ENCODE measurements at places on chromosomes 1 and 21.

GRCh38 chr1:223771814-223772770 lies 59.8 kb downstream of the CAPN2 start:
- DNase-seq, result no peak

DNA sequence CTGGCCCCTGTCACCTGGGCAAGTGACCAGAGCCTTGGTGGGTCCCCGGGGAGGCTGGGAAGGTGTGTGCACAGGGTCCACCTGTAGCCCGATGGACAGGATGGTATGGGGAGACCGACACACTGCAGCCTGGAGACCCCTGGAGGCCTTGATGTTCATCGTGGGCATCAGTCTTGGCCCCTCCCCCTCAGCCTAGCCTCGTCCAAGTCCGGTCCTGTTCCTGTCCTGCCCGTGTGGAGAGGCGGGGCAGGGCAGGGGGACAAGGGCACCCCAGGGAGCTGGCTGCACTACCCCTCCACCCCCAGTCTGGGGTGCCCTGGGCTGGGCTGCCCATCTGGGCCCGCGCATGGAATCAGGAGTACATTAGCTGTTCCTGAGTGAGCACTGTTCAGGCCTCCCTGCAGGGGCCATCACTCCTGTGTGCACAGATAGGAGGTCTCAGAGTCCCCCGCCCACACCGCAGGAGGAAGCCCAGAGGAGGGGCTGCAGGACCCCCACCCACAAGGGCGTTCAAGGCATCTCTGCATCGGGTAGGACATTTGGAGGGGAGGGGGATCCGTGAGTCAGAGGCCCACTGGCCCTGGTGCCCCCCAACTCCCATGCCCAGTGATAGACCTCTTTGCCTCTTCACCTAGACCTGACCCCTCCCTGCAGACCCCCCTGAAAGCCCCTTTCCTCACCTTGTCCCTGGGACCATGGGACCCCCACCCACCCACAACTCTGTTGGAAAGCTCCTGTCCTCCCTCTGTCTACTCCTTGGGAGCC lies 63.2 kb downstream of the WNT9A start:
- no peak for DNase-seq

- DNase-seq, result no peak
Measured at GRCh38 chr1:218361298-218362065, 16.3 kb downstream of the TGFB2 start.

DNA sequence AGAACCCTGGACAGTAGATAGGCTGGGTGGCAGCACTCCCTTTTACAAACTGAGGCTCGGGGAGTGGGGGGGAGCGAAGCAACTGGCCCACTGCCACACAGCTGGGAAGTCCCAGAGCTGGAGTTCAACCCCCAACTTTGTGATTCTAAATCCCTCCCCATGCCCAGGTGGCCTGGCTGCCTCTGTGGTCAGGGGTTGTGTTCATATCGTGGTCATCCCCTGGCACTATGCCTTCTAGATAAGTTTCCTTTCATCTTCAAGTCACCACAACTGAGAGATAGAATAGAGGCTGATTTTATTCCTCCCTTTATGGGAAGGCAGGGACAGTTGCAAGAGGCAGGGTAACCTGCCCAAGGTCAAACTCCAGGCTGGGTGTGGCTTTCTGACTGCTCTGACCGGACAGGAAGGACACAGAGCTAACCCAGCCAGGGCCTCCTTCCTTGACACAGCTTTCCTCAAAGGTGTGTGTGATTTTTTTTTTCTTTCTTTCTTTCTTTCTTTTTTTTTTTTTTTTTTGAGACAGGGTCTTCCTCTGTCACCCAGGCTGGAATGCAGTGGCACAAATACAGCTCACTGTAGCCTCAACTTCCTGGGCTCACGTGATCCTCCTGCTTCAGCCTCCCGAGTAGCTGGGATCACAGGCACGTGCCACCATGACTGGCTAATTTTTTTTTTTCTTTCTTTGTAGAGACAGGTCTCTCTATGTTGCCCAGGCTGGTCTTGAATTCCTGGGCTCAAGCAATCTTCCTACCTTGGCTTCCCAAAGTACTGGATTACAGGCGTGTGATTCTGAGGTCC lies 18.4 kb upstream of the TNFRSF1B start:
- DNase-seq, result no peak

GRCh38 chr1:170803711-170804110 lies 131.6 kb upstream of the MROH9 start:
- no peak for DNase-seq

DNA sequence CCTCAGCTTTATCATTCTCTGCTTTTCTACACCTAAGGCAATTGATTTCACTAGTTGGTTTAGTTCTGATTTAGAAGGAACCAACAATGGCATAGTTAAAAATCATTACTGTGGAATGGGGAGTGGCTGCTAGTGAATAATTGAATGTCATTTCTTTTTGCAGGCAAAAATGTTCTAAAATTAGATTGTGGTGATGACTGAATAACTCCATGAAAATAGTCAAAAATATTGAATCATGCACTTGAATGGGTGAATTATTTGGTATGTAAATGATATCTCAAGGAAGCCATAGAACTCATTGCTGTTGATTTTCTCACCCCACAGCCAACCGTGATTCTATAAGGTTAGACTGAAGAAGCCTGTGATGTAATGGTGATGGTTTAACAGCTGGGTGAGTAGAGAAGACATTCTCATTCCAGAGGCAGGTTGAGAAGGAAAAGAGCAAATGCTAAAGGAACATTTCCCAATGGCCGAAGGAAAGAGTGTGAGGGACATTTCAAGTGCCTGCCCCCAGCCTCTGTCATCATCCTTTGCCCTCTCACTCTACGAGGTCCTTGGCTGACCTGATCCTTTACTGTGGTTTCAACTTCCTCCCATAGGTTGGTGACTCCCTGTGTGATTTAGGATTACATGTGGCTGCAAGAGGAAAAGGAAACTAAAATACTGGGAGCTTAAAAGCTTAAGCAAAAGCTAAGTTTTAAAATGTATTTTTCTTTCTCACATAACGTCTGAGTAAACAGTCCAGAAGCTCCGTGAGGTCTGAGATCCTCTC lies 12.5 kb downstream of the OVAAL start:
- no peak for DNase-seq

- no peak for DNase-seq
Measured at GRCh38 chr1:37792943-37793686, 532 bp upstream of the MANEAL start.

DNA sequence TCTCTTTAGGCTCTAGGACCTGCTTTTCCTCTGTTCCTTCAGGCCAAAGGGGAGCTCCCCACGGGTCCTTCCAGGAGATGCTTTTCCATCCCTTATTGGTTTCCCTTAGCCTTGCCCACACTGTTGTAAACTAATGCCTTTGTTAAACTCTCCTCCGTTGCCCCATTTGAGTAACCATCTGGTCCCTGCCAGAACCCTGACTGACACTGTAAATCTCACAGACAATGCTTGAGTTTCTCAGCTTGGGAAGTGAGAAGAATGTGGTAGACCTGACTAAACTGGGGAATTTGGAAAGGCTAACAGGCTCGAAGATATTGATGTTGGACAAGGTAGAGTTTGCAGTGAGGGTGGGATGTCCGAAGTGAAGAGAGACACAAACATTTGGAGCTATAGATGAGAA lies 11.4 kb downstream of the AKNAD1 start:
- DNase-seq, result no peak

- peak; percentile 23 for DNase-seq
Measured at GRCh38 chr1:923131-923990, at the start of gene SAMD11. TSS of gene SAMD11 (plus strand) at chr1:923923. CDS start at chr1:924432, 509 bp downstream.

DNA sequence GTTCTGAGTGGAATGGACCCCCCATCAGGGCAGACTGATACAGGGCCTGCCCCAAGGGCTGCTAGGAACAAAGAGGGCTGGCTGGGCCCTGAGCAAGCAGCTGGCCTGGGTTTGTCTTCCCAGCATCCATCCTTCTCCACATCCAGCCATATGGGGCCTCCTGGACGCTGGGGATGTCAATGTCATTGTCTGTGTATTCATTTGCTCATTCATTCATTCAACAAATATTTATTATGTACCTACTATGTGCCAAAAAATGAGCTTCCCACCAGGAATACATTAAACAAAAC lies 15.6 kb upstream of the ECE1 start:
- DNase-seq, result no peak

GRCh38 chr1:112927462-112927990 lies 28.5 kb downstream of the SLC16A1 start:
- no peak for DNase-seq

DNA sequence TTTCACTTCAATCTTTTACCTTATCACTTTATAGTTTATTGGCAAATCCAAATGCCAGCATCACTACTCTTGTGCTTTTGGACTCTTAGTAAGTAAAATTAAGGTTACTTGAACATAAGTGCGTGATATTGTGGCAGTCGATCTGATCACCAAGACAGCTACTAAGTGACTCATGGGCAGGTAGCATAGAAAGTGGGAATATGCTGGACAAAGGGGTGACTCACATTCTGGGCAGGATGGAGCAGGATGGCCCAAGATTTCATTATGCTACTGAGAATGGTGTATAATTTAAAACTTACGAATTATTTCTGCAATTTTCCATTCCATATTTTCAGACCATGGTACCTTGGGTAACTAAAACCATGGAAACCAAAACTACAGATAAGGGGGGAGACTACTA lies 120.2 kb downstream of the ROR1 start:
- no peak for DNase-seq

- no peak for DNase-seq
Measured at GRCh38 chr1:16378443-16378842, 11.4 kb downstream of the SZRD1 start.

DNA sequence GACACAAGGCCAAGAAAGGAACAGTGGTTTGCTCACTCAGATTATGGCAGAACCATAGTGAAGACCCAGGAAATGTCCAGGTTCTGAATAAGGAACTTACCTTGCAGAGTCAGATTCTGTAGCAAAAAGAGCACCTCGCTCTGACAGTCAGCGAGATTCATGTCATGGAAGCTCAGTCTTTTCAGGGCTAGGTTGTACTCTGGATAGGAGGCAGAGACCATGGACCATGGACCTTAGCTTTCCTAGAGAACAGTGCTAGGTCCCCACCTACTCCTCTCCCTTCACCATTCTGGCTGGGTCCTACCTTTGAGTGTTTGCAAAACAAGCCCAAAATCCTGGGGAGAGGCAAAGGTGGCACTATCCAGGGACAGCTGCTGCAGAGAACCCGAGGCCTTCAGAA lies 23.3 kb downstream of the LRRC41 start:
- DNase-seq, result no peak

GRCh38 chr1:212228591-212229119 lies 56.6 kb upstream of the PPP2R5A start:
- no peak for DNase-seq

- no peak for DNase-seq
Measured at GRCh38 chr1:179731643-179732042, 11.4 kb upstream of the FAM163A start.

- no peak for DNase-seq
Measured at GRCh38 chr21:35336534-35336933, 287.4 kb upstream of the RUNX1 start.

DNA sequence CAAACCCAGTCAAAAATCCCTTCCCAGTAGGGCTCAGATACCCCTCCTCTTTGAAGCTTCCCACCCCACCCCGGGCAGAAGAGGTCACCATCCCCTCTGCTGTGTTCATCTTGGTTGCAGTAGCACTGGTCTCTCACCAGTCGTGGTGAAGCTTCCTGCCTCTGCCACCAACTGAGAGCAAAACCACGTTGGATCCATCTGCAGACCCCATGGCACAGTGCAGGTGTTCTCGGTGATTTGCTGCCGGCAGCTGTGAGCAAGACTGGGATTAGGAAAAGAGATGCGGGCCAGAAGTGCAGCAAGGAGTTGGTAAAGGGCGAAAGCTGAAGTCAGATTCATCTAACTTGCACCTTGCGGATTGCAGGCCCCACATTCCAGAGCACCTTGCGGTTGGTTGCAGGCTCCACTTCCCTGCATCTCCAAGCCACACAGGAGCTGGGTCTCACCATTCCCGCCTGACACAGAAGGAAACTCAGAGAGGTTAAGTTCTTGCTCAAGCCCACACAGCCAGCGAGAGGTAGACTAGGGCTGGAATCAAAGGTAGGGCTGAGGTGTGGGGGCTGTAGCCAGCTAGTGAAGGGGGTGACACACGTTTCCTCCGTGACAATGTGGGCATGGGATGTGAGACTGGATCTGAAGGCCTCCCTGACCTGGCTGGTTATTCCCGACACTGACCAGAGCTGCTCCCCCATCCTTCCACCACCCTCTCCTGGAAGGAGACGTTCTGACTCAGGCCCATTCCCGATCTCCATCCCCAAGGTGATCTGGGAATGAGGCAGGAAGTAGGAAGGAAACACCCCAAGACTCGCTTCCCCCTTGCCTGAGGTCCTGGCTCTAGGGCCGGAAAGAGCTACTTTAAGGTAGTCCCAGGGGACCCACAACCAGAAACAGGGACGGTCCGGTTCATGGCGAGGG lies 3.3 kb upstream of the FAM110D start:
- DNase-seq, result no peak

GRCh38 chr1:27598902-27599528 lies 4.9 kb downstream of the AHDC1 start:
- peak; percentile 38 for DNase-seq

GRCh38 chr1:162861101-162861500 lies at the start of gene CCDC190:
TSS of gene CCDC190 (minus strand) at chr1:162861175. CDS start at chr1:162859646, 1,529 bp downstream.
- DNase-seq, result no peak

- DNase-seq, result no peak
Measured at GRCh38 chr1:242132121-242132817, 133.4 kb upstream of the MAP1LC3C start.

DNA sequence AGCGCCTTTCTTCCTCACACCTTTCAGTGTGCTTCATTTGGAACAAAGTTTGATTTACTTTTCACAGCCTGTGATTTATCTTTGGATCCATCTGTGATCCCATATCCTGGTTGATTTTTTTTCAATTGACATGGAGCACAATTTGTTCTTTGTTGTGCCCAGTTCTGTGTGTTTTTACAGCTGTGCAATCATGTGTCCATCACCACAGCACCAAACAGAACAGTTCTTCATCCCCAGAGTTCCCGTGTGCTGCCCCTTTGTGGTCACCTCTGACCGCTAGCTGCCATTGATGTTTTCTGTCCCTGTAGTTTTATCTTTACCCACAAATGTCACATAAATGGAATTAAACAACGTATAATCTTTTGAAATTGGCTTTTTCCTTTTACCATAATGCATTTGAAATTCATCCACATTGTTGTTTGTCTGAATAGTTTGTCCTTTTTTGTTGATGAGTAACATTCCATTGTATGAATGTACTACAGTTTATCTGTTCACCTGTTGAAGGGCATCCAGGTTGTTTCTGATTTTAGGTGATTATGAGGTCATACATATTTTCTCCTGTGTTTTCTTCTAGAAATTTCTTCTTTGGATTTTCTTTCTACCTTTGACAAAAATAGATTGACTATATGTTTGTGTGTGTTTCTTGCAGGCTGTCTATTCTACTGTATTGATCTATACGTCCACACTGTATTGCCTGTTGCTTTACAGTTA lies 17.4 kb downstream of the MIGA1 start:
- DNase-seq, result no peak

GRCh38 chr1:160451119-160451858 lies 50.9 kb downstream of the VANGL2 start:
- DNase-seq, result no peak

DNA sequence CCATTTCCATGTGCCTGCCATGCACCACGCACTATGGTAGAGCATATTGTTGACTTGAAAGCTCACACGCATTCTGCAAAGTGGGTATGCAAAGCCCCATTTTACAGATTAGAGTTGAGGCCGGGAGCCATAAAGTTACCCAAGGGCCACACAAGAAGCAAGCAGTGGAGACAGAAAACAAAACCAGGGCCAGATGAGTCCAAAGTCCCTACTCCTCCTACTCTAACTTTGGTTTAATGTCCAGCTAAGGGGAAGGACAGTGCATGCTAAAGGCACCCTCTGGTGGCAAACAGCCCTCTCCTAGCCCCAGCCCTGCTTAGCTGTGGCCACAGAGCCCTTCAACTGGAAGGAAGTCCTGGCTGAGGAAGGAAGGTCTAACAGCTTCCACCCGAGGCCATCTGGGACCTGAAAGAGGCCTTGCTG lies 74.9 kb downstream of the SLC66A1 start:
- no peak for DNase-seq
